M059J (cell line): ENCODE measurements at places on chromosomes 7 and 10. TPM values are rescaled to one million over a fixed set of nuclear protein-coding genes. Genes with fewer than 3 reads are reported as not detected.

Gene TMEM229A
- not detected in 2 replicates for total RNA-seq

Gene FKBP6
- total RNA-seq = not detected in 2 replicates

Gene NCF1
- not detected in 2 replicates for total RNA-seq

DNA sequence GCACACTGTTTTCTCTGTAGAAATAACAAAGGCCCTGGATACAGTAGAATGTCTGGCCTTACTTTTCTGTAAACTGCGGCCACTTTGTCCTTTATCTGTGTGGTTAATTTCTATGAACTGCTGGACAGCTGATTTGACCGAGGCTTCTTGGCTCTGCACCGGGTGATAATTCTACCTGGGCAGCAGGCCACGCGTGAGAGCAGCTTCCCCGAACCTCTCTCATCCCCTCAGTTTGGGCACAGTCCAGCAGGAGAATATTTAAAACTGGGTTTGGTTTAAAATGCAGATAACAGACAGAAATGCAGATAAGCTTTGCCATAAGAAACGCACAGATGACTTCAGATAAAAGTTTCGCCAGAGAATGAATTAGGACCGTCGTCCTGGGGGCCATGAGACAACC lies 81.0 kb downstream of the CELF2 start:
- no peak for DNase-seq

DNA sequence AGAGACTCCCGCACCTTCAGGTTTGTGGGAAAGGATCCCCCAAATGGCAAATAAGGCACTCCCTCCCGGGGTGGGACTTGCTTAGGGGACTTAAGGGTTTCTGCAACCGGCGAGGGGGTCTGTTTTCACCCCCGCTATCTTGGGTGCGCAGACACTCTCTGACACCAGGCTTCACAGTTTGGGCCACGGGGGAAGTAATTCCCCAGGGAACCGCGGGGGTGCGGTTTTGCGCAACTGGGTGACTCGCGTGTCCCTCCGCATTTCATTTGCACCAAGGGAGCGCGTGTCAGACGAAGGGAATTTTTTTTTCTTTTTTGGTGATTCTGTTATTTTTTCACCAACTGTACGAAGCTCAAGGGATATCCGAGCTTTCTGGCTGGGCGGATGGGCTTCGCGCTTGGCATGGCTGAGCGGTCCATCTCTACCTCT lies 1.7 kb downstream of the GRM8 start:
- DNase-seq = no peak

DNA sequence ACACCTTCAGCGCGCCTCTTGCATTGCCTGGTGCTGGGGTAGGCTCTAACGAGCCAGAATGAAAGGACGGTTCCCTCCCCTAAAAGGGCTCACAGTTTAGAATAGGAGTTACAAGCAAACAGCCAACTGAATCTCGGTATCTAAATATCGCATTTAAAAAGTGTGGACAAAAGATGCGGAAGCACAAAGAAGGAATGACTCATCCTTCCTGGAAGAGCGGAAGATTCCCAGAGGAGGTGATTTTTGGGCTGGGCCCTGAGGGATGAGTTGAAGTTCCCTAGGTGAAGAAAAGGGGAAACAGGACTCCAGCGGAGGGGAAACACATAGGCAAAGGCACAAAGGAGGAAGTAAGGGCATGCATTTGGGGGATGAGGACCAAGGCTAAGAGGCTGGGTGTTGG lies 29.9 kb downstream of the SRRM3 start:
- DNase-seq = no peak

GRCh38 chr10:122521011-122521410 lies 39.5 kb upstream of the DMBT1 start:
- peak; percentile 51 for DNase-seq
